Nephron progenitor cell (in vitro differentiated cells): ENCODE measurements at places on chromosomes 6 and 20.

- no peak for DNase-seq
These were observed 11.7 kb downstream of the HCK start for GRCh38 chr20:32063695-32064094.

GRCh38 chr6:331622-332521 lies 39.6 kb downstream of the DUSP22 start:
- no peak for DNase-seq

DNA sequence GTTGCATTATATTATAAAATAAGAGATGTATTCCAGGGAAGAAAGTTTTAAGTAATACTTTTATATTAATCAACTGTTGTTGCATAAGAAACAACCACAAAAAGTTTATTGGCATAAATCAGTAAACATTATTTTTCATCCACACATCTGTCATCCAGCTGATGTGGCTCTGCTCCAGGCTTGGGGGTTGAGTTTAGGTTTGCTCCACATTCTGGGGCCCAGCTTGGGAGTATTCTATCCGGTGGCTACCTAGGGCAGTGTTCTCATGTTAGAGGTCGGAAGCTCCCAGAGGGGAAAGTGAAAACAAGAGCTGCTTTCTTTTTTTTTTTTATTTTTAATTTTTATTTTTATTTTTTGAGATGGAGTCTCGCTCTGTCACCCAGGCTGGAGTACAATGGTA lies 728.4 kb upstream of the FLRT3 start:
- DNase-seq = no peak

GRCh38 chr20:43941476-43942200 lies 27.0 kb downstream of the TOX2 start:
- DNase-seq = no peak

- DNase-seq = no peak
These were observed 72.4 kb downstream of the SLC22A23 start for GRCh38 chr6:3384241-3385143.

- DNase-seq = peak; percentile 38
These were observed 1.2 kb upstream of the TBXT start for GRCh38 chr6:166168616-166169548.

GRCh38 chr6:135209803-135210202 lies 28.7 kb downstream of the MYB start:
- DNase-seq = no peak

DNA sequence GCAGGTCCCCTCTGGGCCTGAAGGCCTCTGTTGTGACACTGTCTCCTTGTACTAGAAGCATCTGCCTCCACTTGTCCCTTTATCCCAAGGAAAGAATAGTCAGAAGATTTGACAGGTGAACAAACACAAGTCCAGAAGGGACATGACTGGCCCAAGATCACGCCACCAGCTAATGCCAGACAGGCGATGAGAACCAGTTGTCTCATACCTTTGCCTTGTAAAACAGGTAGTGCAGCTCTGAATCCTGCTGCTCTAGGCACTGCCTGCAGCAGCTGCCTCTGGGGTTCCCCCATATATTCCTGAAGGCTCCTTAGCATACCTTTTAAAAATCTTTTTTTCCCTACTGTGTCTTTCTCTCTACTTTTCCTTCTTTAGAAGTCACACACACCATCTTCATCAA lies 25.0 kb downstream of the SCAND1 start:
- no peak for DNase-seq

DNA sequence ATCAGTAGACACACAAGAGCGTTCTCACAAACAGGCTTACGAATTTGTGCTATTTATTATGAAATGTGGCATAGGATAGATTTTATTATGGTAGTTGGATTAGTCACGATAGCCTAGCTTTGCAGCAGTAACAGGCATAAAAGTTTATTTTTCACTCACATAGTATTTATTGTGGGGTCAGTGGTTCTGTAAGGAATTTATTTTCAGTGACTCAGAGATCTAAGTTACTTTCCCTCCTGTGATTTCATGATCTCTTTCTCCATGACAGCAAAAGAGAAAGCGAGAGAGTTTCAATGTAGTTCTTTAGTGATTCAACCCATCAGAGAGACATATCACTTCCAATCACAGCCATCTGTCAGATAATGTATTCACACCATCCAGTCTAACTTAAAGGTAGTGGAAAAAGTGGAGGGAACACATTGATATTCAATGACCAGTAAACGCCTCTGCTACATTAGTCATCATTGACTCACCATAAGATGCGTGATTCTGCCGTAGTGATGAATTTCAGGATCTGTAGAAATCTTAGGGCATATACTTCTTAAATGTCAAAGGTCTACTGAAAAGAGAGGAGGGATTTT lies 605.5 kb downstream of the HDGFL1 start:
- DNase-seq = no peak

DNA sequence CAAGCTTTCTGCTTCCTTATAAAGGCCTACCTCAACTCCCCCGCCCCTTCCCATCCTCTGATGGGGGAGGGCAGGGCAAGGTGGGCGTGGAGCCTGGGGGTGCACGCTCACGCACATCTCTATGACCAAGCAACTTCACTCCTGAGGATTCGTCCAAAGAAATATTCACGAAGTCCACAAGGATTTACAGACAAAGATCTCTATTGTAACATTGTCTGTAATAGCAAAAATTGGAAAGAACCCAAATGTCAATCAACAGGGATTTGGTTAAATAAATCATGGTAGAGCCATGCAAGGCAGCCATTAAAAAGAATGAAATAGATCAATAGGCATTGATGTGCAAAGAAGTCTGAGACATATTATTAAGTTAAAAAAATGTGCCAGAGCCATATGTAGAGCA lies 130.4 kb upstream of the AFDN start:
- DNase-seq = no peak

GRCh38 chr6:10956776-10957175 lies 69.9 kb downstream of the SYCP2L start:
- no peak for DNase-seq

DNA sequence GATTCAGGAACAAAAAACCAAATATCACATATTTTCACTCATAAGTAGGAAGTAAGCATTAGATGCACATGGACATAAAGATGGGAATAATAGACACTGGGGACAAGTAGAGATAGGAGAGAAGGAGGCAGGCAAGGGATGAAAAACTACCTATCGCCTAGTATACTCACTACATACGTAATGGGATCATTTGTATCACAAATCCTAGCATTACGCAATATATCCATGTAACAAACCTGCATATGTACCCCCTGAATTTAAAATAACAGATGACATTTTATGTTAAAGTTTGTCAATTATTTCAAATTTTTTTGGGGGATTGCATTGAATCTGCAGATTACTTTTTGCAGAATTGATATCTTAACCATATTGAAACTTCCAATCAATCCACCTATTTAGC lies 660.5 kb upstream of the MAN1A1 start:
- no peak for DNase-seq

GRCh38 chr6:149323353-149323752 lies 5.8 kb downstream of the TAB2 start:
- no peak for DNase-seq

DNA sequence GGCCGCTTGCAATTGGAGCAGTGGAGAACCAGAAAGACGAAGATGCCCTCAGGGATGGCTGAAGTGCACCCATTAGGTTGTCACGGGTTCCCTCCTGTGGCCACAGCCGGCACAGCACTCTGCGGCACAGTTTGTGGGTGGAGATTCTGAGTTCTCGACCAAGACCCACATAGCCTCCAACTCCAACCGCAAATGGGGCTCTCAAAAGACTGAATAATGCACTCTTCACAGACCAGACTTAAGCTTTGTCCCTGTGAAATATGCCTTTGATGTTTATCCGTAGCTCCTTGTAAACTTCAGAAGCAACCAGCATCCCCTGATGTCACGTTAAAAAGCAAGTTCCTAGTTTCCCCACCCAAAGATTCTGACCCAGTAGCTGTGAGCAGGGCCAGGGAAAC lies 934 bp upstream of the CST9 start:
- peak; percentile 86 for DNase-seq

DNA sequence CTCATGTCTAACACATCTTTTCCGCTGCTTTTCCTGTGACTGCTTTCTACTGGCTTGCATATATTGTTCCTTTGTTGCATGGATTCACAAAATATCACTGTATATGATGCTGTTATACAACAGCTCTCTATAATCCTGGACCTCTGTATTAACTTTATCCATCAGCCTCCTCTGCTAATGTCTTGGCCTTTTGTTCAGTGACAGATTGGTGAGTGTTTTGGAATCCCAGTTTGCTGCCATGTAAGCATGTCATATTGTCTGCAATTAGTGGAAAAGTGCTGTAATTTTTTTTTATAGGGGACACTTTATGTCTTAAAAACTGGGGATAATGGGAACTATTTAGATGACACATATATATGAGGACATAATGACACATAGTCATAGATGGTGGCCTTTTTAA lies 3.0 kb downstream of the RIMS1 start:
- no peak for DNase-seq

- DNase-seq = no peak
These were observed 19.6 kb downstream of the TFAP2A start for GRCh38 chr6:10395171-10395703.

DNA sequence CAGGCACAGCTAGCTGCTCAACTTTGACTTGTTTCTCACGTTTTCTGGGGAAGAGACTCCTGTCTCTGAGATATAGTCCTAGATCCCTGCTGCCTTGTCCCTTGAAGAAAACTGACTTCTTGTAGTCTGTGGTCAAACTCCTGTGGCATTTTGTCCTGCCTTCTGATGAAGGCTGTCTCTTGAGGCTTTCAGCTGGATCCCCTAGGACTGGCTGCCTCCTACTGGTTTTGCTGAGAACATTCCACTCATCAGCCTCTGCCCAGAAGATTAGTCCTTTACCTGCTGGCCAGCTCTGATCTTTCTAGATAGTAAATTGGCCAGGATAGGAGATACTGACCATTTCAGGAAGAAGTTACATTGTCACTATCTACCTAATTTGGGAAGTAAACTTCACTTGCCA lies 71.9 kb upstream of the CNR1 start:
- DNase-seq = peak; percentile 26

DNA sequence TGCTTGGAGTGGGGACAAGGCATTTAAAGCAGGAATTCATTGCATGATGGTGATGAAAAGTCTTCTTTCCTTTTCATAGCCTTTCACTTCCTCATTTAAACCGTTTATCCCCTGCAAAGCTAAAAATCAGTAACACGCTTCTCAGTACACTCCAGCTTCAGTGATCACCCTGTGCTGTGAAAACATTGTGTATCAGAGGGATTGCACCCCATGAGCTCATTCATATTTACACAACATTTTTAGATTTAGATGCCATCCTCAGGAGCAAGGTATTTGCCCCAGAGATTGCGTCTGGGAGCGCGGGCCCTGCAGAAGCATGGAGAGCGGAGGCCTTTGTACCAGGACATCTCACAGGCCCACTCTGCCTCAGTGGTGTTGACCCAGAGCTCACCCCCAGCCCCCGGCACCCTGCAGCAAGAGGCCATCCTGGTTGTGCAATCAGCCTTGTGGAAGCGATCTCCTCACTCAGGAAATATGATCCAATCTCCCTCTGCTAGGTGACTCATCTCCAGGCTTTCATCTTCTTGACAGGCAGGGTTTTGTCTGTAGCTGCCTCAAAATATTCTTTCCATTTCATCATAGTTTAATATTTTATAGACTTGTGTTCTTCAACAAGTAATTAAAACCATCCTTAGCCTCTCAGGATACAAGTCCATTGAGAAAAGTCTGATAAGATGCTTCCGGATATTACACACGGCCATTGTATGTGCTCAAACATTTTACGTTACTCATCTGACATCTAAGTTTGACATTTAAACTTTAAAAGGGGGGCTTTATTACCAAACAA lies 38.9 kb upstream of the THBS2 start:
- no peak for DNase-seq

GRCh38 chr6:146292506-146292905 lies 251.1 kb upstream of the RAB32 start:
- no peak for DNase-seq

DNA sequence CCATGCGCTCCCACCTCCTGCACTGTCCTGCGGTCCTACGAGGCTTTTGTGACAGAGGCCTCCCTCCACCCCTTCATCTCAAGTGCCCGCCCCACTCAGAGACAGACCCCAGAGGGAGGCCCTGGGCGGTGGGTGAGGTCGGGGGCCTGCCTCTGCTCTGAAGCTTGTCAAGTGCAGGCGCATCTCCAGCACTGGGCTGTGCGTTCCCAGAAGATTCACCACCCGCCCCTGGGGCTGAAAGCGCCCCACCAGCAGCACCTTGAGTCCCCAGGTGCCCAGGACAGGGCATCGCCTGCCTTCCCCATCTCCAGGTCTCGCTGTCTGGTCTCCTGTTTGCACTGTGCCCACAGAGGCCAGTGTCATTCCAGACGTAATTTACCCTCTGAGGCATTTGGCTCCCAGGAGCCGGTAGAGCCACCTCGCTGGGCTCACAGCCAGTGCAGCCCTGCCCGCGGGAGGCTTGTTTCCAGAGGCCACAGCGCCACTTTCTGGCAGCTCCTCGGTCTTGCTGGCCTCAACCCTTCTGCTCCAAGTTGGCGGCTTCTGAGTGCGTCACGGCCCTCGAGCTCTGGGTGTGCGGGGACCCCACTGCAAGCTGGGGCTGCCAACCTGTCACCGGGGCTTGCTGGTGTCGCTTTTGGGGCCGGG lies 191.1 kb downstream of the TAF4 start:
- peak; percentile 48 for DNase-seq

GRCh38 chr6:26158581-26159356 lies 71.5 kb downstream of the HFE start:
- DNase-seq = peak; percentile 23

- DNase-seq = no peak
These were observed 14.3 kb upstream of the EPM2A start for GRCh38 chr6:145749632-145750031.

DNA sequence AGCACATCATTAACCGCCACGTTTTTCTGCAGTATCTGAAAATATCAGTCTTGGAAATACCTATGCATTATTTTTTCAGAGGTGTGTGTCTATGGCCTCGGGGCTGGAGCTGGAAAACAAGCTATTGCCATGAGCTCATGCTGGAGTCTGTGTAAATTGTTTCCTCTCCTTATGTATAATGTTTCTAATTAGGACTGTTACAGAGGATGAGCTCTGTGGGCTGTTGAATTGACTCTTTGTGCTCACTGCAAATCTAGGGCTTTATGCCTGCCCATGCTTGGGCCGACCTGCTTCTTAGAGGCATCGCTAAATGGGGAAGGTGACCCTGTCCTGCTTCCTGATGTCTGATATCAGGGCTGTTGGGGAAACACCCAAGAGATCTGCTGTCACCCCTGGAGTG lies 80.8 kb upstream of the SLC22A16 start:
- DNase-seq = no peak

DNA sequence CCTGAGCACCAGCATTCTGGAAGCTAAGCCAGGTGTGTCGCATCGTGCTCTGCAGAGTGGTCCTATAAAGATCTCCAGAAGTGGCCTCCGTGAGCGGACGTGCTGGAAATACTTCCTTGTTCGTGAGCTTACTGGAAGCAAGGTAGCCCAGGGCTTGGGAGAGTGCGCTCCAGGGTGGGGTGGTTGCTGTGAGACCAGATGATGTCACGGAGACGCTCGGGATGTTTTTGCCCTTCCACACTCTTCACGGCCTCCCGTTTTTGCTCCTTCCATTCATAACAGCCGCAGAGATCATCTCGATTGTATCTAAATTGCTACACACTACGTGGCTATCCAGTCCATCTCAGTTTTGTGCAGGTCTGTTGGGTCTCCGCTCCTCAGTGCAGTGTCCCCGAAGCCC lies 373.4 kb downstream of the THBS2 start:
- no peak for DNase-seq

GRCh38 chr6:163720005-163720404 lies 305.5 kb downstream of the QKI start:
- DNase-seq = no peak
